Panc1 (cell line): ENCODE measurements at places on chromosomes 5 and 9.

DNA sequence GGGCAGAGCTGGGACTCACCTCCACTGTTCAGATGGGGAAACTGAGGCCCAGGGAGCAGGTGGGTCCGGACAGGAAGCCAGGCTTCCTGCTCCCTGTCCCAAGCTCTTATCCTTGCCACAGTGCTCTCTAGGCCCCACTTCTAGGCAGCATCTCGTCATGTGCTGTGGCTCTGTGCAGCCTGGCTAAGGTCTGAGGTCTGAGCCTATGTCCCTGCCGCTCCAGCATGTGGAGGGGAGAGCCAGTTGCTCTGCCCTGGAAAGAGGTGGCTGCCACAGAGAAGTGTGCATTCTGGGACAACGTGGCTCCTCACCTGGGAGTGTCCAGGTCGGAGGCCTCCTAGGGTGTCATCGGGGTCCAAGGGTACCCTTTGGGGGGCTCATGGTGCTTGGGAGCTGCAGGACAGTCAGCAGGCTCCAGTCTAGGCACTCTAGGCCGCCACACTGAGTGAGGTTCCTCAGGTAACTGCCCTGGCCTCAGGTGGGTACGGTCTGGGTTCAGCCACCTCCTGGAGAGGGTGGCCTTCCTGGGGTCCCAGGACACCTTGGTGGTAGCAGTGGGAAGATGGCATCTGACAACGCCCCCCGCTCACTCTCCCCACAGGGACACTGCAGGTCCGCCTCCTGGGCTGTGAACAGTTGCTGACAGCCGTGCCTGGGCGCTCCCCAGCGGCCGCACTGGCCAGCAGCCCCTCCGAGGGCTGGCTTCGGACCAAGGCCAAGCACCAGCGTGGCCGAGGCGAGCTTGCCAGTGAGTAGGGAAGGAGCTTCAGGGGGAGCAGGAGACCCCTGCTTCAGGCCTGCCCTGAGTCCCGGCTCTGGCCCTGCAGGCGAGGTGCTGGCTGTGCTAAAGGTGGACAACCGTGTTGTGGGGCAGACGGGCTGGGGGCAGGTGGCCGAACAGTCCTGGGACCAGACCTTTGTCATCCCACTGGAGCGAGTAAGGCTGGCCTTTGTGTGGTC is 10.4 kb downstream of the PKN3 start:
- no peak for DNase-seq

DNA sequence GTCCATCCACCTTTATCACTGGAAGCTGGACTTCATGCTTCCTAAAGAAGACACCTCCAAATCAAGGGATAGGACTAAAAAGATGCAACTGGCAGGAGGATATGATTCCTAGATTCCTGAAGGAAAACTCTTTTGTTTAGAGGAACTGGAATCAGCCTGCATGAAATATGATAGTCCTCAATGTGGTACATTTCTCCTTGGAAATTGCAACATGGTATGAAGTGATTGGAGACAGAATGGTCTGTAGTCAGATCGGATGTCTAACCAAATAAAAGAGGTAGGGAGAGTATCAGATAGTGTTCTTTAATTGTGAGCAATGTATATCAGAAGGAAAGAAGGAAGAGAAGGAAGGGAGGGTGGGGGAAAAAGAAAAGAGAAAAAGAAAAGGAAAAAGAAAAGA is 116.1 kb upstream of the FSTL4 start:
- no peak for DNase-seq

GRCh38 chr5:33212439-33212838 is 228.3 kb upstream of the TARS1 start:
- no peak for DNase-seq

- DNase-seq: no peak
Measured at GRCh38 chr5:151904909-151905308, 19.7 kb downstream of the GLRA1 start.

GRCh38 chr5:76332102-76332501 is 71.0 kb upstream of the IQGAP2 start:
- DNase-seq: no peak

GRCh38 chr5:113163328-113163727 is 186.7 kb downstream of the DCP2 start:
- DNase-seq: no peak

- DNase-seq: no peak
Measured at GRCh38 chr5:35822511-35822910, 34.2 kb upstream of the IL7R start.

DNA sequence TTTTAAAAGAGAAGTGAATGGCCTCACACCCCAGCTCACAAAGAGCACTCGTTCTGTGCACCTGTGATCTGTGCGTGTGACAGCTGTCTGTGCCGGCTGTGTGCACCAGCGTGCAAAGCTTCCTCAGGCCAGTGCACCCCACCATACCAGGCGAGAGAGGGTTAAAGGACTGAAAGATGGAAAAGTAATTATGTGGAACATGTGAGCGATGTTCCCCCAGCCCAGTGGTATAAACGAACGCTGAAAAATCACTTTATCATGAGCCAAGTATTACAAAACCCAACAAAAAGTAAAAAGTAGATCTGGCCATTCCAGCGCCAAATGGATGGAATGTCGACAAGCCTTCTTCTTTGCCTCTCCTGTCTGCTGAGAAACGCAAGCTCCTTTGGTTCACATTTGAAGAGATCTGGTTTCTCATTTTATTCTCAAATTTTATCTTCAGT is 53.7 kb downstream of the IPPK start:
- DNase-seq: no peak

GRCh38 chr9:104958751-104959150 is 30.8 kb upstream of the ABCA1 start:
- no peak for DNase-seq

DNA sequence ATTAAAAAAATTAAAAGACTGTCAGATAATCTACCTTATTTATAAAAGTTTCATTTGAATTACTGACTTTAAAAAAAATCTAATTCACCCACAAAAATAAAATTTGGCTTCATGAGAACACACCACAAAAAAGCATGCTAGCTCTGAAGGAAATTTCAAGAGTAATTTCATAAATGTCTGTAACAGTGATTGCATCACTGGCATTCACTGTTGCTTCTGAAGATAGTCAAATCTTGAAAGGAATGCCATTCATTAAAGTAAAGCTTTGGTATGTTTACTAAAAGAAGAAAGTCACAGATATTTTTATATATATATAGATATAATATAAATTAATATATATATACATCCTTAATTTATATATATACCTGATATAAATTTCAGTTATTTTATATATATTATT is 43.4 kb downstream of the NADK2 start:
- DNase-seq: no peak

- DNase-seq: no peak
Measured at GRCh38 chr5:138460032-138460693, 5.1 kb upstream of the EGR1 start.

DNA sequence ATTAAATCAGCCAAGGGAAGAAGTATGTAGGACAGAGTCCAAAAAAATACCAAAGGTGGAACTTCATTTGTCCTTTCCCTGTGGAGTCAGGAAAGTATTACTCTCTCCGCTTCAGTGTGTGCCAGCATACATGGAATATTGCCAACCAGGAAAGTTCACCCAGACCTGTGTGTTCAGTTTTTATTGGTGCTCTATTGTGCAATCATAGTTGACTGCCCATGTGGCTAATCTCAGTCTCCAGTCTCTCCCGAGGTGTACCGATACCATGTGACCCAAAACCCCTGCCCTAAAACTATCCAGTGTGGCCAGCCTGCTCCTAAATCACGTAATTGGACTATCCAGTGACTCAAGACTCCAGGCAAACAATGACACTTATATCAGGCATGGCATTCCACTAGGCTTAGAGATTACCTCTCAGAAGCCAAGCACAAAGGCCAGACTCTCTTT is 38.8 kb downstream of the NFX1 start:
- DNase-seq: peak; percentile 98
